ENCODE measurements at places on chromosomes 6 and 20.

- DNase-seq: no peak
These were observed 37.9 kb upstream of the PNRC1 start for GRCh38 chr6:89042664-89043063.

- DNase-seq: no peak
These were observed 217.1 kb downstream of the PRL start for GRCh38 chr6:22079783-22080182.

- DNase-seq: no peak
These were observed 359.5 kb upstream of the FLRT3 start for GRCh38 chr20:14696937-14697336.

GRCh38 chr6:44472250-44472945, 84.9 kb downstream of the CDC5L start:
- DNase-seq: no peak

DNA sequence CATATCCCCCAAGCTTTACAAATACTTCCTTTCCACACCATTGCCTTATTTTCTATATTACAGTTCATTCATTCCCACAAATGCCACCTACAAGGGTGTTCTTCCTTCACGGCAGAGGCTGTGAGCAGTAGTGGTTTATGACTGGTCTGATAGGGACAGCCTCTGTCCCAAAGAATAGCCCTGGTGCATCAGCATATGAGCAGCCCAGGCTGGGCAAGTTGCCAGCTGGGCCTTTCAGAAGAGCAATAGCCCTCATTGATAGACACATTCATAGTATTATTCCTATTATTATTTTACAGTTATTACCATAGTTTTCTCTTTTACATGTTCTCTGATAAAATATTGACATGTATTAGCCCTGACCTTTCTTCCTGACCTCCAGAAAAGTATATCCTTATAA, 149.9 kb downstream of the MMS22L start:
- no peak for DNase-seq

DNA sequence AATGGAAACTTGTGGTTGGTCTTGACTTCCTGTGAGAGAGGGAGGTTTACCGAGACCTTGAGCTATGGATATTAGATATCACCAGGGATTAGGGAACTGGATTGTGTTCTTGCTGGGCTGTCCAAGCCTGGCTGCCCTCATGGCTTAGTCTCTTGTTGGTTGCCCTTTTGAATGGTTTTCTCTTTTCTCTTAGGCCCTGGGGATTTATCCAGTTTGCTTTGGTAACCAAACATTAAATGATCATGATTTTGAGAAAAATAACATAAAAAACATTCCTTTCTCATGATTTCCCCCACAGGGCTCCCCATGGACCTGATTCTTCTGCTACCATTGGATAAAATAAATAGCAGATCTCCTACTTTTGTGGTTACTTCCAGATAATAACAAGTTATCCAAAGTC, 306.4 kb upstream of the RNF217 start:
- DNase-seq: no peak

GRCh38 chr20:19397666-19398065, 185.2 kb downstream of the SLC24A3 start:
- DNase-seq: peak; percentile 13

DNA sequence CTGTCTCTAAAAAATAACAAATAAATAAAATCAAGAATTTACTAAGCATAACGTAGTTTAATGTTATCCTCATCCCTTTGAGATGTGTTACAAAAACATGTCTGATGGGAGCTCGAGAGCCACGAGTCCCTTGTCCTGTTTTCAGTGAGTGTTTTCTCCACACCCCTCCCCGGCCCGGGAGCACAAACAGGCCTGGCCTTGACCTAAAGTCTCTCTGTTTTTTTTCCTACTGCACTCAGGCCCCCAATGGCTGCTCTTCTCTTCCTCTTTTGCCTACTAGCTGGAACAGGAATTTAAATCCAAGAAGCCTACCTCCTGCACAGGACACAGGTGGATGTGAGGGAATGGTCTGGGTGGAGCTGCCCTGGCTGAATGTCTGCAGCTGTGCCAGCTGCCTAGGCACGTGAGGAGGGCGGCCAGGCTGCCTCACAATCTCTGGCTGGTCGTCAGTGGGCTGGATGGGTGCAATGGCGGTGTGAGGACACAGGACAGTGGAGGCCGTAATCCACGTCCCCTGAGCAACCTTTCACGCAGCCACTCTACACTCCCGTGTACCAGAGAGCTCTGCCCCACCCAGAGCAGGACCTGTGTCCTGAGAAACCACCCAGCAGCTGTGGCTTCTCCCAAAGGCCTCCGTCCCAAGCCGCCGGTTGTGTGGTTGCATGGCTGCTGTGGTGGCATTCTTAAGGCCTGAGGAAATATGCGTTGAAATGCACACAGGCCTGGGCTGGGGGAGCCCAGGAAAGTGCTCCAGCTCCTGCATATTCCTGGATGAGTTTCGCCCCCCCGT, 117.5 kb downstream of the FAM120B start:
- no peak for DNase-seq

- no peak for DNase-seq
These were observed 51.2 kb downstream of the CRYBG1 start for GRCh38 chr6:106411643-106412200.

DNA sequence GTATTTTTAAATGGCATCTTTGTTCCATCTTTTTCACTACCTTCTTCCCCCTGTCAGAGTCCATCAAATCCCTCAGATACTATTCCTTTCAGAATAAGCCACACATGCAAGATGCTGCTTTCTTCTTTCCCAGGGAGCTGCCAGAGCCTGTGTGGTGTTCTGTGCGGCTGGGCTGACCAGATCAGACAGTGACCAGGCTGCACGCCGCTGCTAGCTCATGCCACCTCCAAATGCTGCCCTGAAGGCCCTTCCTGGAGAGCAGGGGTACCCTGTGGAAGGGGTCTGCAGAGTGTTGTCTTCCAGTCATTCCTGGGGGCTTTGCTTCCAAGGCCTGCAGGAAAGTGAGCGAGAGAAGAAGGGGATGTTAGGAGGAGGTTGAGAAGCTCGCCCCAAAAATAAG, 179.1 kb upstream of the SUPT3H start:
- DNase-seq: no peak

DNA sequence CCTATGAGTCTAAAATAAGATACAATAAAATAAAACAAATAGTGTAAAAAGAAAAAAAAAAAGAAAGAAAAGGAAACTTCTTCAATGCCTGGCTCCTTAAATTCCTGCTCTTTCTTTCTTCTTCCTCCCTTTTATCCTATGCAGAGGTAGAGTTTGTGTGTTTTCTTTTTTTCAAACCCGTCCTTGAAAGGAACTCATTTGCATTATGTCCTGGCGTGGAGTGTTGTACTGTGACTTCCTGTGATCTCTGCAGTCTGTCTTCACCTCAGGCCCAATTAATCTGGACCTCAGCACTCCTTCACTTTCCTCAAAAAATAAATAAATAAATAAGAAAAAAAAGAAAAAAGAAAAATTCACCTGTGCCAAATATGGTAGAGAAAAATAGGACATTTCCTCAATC, 541.9 kb upstream of the SPTLC3 start:
- no peak for DNase-seq

DNA sequence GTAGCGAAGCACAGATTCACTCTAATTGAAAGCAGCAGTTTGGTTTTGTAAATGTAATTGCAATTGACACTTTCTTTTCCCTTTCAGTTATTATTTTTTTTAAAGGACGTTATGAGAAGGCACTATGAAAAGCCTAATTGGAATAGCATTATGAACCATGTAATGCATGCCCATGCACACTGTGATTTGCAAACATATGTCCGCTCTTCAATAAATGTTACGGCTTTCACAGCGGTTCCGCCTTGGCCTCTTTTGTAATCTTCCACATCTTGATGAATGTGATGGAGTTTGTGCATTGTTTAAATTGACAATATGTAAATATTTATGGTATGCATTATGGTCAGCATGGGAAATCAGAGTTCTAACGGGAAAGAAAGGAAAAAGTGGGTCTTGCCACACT, 61.3 kb downstream of the SAMD5 start:
- no peak for DNase-seq

GRCh38 chr6:41332842-41333736, 2.3 kb upstream of the NCR2 start:
- no peak for DNase-seq

DNA sequence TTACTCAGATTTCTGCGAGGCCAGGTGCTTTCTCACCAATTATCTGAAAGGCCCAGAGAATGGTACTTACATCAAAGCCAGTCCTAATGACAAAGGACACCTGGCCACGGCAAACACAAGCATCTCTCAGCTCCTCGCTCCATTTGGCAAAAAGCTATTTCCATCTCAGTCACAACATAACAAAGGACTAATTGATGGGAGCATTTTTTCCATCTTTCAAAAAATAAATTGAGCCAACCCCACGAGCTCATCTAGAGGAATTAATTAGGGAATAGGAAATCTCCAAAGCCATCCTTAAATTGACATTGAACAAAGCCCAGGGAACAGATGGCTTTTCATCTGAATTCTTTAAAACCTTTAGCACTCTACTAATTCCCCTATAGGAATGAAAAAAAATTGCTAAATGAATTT, 236.7 kb downstream of the HAO1 start:
- no peak for DNase-seq

GRCh38 chr20:41072190-41072863, 43.7 kb downstream of the TOP1 start:
- DNase-seq: no peak

- DNase-seq: no peak
These were observed 9.5 kb upstream of the UQCC2 start for GRCh38 chr6:33720998-33721397.

GRCh38 chr6:10363911-10364310, 51.0 kb downstream of the TFAP2A start:
- no peak for DNase-seq

DNA sequence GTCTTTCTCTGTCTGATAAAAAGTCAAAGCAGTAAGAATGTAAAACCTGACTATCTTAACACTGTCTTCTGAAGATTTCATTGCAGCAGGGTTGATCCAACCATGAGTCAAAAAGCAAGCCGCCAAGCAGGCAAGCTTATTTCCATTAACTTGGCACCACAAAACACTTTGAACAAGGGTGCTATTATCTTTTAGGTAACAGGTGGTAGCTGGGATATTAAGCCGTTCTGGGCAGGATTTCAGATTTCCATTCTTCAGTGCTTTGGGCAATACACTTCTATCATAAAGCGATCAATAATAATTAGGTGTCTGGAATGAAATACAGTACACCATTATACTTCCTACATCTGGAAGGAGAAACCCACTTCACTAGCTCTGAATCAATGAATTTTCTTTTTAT, 181.9 kb downstream of the TBC1D7 start:
- DNase-seq: no peak

GRCh38 chr6:150145427-150145826, 2.6 kb downstream of the PPP1R14C start:
- no peak for DNase-seq

- DNase-seq: peak; percentile 76
These were observed 28.5 kb upstream of the CITED2 start for GRCh38 chr6:139402876-139403386.

Measured in suppressor macrophage (primary cell).